AG10803 (cell line): ENCODE measurements at places on chromosomes 1 and 21.

DNA sequence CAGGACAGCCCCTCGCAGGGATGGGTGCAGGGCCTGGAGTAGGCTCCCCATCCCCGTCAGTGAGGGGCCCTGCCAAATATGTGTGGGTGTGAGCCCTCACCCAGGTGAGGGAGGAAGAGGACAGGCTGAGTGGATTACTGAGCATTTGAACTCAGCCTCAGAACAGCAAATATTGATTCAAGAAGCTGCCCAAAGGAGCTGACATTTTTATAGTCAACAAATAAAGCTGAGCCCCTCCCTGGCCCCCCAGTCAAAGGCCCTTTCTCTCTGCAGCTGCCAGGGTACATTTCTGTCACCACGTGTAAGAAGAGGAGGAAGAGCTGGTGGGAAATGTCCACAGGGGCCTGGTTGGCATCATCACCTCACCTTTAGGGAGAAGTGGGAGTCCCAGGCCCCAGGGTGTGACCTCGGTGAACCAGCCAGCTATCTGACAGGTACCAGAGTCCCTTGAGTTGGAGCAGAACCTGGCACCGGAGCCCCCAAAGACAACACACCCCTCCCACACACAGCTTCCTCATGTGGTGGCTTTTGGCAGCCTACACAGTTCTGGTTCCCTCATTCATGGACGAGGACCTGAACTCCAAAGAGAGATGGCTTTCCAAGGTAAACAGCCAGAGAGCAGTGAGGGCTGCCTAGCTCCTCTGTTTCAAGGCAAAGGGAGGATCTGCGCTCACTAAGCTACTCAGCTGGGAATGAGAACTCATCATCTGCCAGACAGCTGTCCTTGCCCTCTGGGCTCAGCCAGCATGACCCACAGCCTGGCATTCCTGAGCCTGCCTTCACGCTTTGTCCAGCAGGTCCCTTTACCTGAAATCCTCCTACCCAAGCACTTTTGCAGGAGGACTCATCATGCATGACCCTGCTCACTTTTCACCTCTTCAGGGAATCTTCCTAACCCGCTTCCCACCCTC is 43.0 kb upstream of the TENT5C start:
- DNase-seq, result no peak

- no peak for DNase-seq
Measured at GRCh38 chr1:172219966-172220365, 200.5 kb upstream of the C1orf105 start.

GRCh38 chr1:222620566-222620965 is 2.7 kb downstream of the MIA3 start:
- no peak for DNase-seq

GRCh38 chr1:172582889-172583288 is 49.9 kb downstream of the SUCO start:
- DNase-seq, result no peak

DNA sequence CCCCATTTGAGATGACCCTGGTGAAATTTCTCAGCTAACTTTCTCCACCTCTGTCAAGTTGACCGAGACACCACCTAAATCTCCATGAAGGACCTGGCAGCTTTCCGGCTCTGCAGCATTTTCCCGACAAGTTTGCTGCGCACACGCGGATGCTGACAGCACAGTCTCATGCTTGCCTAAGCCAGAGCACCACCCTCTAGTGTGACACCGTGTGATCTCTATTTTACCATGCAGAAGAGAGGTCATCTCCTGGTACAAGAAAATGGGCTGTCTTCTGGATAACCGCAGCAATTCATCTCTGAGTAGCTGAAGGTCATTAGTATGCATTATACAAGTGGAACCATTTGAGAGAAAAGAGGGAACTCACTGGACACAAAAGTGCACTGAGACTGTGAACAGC is 38.9 kb upstream of the H6PD start:
- no peak for DNase-seq

GRCh38 chr1:156839426-156840109 is 19.3 kb downstream of the INSRR start:
- no peak for DNase-seq

- DNase-seq, result no peak
Measured at GRCh38 chr1:46606255-46606965, 2.3 kb upstream of the MKNK1 start.

GRCh38 chr1:231634323-231635013 is 7.9 kb downstream of the DISC1 start:
- no peak for DNase-seq
